Stimulated activated CD8-positive, alpha-beta memory T cell treated with anti-CD3 and anti-CD28 coated beads, Interleukin-2, amount 100 ng/mL, for 1 hour (primary cell): ENCODE measurements at places on chromosomes 16 and 17.
A peak's percentile ranks its signal among the peaks of the same experiment; 100 is the strongest.

DNA sequence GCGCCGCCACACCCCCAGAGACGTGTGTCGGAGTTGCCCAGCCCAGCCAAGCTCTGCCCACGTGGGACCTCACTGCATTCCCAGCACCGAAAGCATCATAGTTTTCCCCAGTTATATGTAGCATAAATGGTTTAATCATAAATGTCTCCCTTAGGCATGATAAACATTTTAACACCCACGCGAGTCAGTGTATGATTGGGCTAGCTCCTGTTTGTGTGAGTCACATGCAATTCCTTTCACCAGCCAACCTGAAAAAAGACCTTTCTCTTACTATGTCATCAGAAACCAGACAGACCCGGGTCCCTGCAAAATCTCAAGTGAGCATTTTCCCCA is 9.2 kb downstream of the TAF1C start:
- no peak for DNase-seq

DNA sequence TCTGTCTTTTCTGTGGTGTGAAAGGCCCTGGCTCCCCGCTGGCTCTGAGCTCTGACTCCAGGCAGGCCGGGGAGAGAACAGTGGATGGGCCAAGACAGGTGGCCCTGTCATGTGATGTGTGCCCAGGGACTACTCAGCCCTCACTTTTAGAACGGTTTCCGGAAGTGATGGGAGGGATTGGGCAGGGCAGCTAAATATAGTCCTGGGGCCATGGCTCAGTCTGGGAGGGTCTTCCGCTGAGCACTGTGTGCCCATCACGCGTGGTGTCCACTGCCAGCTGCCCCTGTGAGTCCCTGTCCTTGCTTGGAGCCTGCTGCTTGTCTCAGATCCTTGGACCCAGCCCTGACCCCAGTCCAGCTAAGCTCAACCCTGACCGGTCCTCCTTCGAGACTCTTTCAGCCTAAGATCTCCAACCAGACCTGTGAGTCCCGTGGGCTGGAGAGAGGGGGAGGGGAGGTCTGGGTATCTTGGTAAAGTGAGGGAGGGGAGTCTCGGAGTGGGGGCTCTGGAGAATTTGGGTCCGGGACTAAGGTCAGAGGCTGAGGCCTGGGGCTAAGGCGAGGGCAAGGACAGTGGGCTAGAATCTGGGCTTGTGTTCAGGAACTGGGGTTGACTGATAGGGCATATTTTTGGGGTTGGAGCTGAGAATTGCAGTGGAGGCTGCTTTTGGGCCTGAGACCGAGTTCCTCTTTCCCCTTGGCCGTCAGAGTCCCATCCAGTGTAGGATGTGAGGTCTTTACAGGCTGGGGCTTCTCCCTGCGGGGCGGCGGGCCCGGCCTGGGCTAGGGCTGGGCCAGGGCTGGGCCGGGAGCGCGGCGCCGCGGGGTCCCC is at the start of gene TRIM72:
TSS of gene TRIM72 (plus strand) at position 243 of the 831 bp plus-strand sequence. CDS start 620 bp downstream, outside the sequence.
- no peak for DNase-seq

GRCh38 chr16:1673424-1674151 is 4.5 kb upstream of the JPT2 start:
- DNase-seq: no peak

DNA sequence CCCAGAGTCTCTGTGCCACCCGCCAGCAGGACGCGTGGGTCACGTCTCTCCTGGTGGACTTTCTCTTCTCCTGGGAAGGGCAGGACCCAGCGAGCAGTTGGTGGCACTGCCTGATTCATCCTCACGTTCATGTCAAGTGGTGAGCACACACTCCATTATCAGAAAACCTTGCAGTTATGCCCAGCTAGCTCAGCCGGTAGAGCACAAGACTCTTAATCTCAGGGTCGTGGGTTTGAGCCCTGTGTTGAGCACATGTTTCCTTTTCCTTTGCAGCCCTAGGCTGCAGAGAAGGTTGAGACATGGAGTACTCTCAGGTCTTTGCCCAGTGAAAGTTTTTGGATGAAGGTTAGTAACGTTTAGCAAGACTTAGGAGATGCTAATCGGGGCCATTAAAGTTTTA is 8.0 kb downstream of the OR1F1 start:
- DNase-seq: no peak

GRCh38 chr17:51598824-51599223 is 338.5 kb downstream of the UTP18 start:
- no peak for DNase-seq

DNA sequence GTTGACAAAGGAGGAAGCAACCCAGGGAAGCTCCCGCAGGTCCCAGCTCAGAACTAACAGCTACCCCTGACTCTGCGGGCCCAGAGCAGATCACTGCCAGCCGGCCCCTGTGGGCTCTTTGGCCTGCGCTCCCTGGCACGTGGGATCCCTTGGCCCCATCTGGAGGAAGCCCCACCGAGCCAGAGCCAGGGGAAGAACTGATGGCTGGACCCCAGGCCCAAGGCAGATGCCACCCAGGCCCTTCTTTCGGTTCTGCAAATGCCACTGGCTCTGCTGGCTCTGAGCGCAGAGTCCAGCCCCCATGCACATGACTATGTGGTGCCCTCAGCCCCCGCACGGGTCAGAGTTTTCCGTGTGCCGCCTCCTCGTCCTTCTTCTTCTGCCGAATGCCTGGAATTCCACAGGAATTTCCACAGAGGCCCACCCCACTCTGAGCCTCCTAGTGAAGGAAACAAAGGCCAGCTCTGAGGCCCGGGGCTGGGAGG is 35.8 kb upstream of the SNN start:
- no peak for DNase-seq

GRCh38 chr17:39755554-39756379 is 18.0 kb downstream of the GRB7 start:
- DNase-seq: no peak

DNA sequence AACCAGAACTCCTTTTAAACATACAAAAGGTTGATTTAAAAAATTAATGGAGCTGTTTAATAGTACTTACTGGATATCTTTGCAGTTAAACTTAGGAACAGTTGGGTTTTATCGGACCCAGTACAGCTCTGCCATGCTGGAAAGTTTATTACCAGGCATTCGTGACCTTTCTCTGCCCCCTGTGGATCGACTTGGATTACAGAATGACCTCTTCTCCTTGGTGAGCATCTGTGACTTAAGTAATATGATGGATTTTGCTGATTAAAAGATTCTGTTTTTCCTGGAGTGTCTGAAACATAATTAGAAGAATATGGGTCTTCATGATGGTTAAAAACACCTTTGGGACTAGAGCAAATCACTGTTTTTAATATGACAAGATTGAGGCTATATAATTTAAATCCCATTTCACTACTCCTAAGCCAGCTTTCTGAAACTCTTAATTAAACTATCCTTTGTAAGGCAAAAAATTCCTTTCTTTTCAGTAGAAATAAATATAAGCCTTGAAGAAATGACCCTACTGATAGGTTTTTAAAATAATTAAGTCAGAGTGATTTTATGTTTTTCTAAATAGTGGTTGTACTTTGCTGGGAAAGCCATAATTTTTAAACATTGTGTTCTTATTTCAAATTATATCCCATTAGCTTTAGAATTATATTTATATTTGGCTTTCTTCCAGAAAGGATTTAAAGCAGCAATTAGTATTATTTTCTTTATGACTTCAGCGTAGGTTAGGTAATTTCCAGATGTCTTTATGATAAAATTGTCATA is 45.7 kb upstream of the KPNB1 start:
- DNase-seq: no peak

- DNase-seq: no peak
These were observed 82.1 kb downstream of the CFDP1 start for GRCh38 chr16:75351183-75351582.

GRCh38 chr17:57032343-57032742 is 52.7 kb upstream of the AKAP1 start:
- DNase-seq: no peak

DNA sequence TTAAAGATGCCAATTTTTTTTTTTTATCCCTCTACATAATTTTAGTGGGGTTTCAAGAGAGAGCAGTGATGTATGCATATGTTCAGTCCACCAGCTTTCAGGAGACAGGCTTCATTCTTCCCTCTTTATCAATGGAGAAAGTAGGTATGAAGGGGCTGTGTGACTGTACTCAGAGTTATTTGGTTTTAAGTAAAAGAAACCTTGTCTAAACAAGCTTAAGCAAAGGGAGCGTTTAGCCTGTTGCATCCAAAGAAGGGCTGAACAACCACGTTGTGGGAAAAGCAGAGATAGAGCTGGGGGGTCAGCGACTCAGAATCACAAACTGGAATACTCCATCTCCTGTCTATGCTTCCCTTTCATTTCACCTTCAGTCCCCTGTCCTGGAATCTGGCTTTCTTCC is 50.4 kb upstream of the HAS3 start:
- no peak for DNase-seq

DNA sequence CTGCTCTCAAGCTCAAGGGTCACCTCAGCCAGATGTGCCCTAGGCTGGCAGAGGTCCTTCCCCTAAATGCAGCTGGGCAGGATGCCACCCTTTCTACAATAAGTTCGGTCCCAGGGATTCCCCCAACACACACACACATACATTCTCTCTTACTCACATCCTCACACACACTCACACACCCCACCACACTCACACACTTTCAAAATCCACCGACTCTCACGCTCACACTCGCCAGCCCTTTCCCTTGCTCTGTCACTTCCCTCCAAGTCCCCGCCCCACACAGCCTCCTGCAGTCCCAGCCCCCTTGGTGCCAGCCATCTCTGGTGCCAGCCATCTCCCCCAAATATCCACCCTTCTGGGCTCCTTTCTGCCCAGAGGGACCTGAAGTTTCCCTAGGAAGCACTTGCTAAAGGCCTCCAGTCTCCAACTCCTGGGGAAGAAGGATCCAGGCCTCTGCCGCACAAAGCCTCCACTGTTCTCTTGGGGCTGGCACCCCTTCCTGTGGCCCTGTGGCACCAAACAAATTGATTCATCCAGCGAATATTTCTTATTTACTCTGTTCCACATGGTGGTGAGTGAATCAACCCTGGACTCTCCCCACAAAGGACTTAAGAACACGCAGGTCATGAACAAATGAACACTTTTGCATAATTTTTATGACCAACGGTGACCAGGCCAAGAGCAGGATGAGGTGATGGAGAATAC is 3.8 kb upstream of the USP36 start:
- no peak for DNase-seq

DNA sequence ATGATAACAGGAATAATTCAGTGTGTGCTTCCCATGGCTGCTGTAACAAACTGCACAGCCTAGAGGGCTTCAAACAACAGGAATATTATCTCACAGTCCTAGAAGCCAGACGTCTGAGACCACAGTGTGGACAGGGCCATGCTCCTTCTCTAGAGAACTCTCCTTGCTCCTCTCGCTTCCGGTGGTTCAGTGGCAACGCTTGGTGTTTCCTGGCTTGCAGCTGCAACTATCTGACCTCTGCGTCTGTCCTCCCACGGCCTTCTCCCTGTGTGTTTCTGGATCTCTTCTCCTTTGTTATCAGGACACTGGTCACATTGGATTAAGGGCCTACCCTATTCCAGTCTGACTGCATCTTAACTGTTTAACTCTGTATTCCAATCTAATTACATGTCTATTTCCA is 414.3 kb downstream of the MAF start:
- DNase-seq: no peak

DNA sequence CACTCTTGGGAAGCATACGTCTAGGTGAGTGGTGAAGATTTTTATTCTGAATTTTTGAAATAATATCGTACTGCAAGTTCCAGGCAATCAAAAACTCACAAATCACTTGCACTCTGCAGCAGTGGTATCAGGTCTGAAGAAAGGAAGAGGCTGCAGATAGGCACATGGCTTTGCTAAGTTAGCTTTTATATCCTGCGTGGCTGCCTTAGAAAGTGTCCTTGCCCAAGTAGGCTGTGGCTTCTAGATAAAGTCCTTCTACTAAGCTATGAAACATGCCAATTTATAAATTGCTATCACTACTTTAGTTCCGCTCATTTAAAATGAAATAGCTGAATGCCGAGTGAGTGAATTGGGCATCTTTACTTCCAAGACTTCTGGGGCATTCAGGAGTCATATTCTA is 17.9 kb downstream of the WWOX start:
- no peak for DNase-seq

GRCh38 chr17:49708515-49709183 is 885 bp upstream of the SLC35B1 start:
- DNase-seq: no peak

DNA sequence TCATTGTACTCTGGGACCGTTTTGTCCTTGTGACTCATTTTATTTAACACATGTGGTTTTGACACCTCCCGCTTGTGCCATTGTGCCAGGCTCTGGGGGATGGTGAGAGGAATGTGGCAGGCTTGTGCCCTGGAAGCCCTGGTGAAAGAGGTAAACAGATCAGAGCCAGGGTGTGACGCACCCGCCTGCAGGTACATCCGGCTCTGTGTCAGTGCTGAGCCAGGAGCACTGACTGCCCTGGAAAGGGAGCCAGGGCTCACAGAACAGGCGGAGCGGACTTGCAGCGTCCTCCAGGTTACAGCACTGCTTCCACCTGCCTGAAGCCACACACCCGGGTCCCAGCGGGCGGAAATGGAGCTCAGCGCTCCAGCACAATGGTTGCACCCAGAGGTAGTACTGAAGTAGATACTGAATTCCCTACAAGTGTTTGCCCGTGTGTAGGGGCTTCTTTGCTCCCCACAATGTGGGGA is 30.6 kb downstream of the CDRT15 start:
- DNase-seq: peak; percentile 55

- no peak for DNase-seq
These were observed 34.7 kb downstream of the BAHCC1 start for GRCh38 chr17:81429821-81430551.

GRCh38 chr17:55570391-55570790 is 59.1 kb upstream of the SMIM36 start:
- no peak for DNase-seq

- peak; percentile 65 for DNase-seq
These were observed at the start of gene GRN for GRCh38 chr17:44344939-44345453. Gene GRN, plus strand, starts transcription at chr17:44345302. Its CDS starts 3,863 bp downstream, at chr17:44349165.

DNA sequence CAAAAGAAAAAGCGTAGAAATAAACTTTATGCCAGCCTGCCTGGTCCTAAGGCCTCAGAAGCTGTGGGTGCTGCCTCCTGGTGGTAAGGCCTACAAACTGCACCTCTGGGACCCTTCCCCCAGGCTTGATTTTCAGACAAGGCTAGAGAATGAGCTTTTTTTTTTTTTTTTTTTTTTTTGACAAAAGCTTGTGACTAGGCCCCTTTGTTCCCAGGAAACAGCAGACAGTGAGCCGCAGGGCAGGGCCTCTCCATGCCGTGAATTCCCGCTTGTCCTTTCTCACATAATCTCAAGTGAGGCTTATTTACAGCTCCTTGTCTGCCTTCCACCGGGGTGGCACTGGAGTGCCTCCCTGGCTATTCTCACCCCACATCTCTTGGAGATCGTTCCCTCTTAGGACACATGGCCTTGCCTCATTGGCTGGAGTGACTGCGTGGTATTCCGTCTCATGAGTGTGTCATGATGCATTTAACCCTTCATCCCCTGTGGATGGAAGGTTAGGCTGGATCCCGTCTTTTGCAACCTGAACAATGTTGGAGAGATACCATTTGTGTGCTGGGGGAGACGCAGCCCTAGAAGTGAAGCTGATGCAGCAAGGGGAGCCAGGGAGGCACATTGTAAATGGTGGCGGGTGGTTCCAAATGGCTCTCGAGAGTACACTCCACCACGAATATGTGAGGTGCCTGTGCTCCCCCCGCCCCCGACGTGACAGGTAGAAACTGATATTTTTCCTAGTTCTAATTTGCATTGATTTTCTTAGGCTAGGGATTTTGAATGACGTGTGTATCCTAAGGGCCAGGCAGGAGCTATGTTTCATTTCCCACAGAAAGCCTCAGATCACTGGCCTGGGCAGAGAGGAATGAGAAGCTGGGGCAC is 49.6 kb downstream of the USP22 start:
- DNase-seq: peak; percentile 27

- no peak for DNase-seq
These were observed 18.8 kb downstream of the NUBP1 start for GRCh38 chr16:10762336-10763016.

- DNase-seq: no peak
These were observed 692 bp downstream of the PRR15L start for GRCh38 chr17:47956791-47957590.

- no peak for DNase-seq
These were observed 5.1 kb upstream of the NT5M start for GRCh38 chr17:17298108-17298507.
